Activated CD8-positive, alpha-beta memory T cell treated with anti-CD3 and anti-CD28 coated beads for 24 hours (primary cell): ENCODE measurements at places on chromosomes 4 and X.

DNA sequence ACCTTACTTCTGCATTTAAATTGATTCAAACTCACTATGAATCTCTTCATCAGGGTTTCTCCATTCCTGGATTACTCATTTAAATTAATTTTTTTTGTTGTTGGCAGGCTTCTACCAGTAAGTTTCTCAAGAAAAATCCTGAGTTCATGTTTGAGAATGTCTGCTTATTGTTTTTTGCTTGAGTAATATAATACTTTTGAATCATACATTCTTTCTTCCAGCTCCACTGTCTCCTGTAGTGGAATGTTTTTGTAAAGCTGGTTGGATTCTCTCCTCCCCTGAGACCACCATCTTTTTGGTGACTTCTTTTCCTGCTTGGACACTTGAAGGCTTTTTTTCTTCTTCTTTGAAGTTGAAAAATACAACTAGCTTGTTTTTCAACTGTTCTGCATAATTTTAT is 4.3 kb upstream of the MID1IP1 start:
- DNase-seq, result no peak

DNA sequence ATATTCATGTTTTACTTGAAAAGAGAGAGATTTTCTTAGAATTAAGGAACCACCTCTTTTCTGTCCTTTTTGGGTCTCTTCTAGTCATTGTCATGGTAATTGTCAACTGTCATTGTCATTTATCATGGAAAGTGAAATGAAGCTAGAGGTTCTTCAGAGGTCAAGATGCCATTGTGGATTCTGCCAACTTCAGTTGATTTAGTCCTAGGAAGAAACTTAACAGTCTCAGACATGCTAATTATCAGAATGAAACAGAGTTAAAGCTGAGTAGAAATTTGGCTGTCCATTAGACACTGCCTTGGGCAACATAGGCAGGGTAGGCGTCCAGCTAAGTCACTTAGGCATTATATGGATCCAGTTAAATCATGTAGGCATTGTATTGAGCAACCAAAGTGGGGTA is 796.1 kb upstream of the ADGRL3 start:
- DNase-seq, result no peak

- DNase-seq, result no peak
These were observed 110.2 kb upstream of the PRDX4 start for GRCh38 chrX:23557070-23557469.

- DNase-seq, result no peak
These were observed 225.2 kb upstream of the ZFP42 start for GRCh38 chr4:187770345-187770744.
